ENCODE measurements at places on chromosomes 5 and 9.

GRCh38 chr5:31186672-31187267 is 6.7 kb upstream of the CDH6 start:
- DNase-seq = peak; percentile 27

DNA sequence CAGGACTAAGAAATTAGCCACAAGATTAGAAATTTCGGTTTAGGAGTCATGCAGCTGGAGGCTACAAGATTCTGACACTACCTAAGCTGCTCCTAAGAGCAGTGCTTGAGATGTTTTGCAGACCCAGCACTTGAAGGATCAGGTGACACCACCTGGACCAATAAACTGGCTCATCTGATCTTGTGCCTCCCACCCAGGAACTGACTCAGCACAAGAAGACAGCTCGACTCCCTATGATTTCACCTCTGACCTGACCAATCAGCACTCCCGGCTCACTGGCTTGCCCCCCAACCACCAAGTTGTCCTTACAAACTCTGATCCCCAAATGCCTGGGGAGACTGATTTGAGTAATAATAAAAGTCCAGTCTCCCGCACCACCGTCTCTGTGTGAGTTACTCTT is 170.4 kb downstream of the TTC39B start:
- DNase-seq = no peak

DNA sequence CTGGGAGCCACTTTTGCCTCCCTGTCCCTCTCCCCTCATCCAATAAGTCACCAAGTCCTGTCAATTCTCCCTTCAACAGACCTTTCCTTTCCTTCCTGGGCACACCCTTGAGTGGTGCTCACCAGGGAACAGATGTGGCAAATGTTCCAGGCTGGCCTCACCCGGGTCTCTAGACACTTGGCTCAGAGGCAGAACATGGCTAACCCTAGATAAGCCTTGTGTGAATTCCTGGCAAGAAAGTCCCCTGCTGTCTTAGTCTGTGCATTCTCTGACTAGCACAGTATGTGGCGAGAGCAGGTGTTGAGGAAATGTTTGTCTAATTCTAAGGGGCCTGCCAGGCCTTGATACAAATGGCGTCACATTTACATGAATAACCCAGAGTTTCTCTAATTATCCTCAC is 41.2 kb upstream of the PTGS1 start:
- no peak for DNase-seq

DNA sequence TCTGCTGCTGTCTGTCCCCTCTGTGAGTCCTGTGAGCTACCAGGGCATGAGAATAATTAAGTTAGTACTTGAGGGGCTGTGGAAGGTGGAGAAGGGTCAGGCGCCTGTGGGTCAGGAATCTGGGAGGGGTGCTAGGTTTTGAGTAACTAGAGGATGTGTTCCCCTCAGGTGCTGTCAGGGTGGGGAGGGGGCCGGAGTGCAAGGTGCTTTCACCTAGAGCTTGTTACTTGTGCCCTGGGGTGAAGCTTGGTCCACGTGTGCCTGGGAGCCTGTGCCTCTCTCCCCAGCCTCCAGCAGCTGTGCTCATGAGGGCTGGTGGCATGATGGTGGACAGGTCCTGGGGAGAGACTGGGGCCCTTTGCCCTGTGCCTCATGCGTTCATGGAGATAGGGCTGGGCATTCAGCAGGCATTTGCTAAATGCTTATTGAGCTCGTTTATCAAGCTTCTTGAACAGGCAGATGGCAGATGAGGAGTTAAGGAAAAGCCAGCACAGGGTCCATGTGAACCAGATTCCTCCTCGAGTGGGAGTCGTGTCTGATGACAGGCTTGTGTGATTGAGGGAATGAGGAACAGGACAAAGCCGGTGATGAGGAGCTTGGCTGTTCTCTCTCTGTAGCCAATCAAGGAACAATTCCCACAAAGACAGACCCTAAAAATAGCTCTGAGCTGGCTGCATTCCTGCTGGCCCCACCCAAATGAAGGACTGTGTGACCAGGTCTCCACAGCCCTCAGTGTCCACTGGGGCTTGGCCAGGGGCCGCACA is 40.9 kb downstream of the CACNA1B start:
- DNase-seq = no peak

DNA sequence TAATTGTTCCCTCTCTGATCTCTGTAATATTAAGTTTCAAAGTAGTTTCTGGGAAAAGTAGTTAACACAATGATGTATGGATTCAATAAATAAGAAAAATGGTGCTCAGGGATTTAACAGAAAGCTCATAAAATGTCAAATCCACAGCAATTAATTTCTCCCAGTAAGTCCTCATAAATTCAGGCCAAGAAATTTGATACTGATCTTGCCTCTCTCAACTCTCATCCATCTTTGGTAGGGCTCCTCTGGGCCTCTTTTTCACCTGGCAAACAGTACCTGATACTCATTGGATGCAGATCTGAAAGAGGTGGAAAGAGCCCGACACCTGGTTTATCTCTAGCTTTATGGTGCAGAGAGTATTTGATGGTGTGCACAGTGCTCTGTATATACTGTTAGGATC is 106.1 kb downstream of the STK32A start:
- no peak for DNase-seq

DNA sequence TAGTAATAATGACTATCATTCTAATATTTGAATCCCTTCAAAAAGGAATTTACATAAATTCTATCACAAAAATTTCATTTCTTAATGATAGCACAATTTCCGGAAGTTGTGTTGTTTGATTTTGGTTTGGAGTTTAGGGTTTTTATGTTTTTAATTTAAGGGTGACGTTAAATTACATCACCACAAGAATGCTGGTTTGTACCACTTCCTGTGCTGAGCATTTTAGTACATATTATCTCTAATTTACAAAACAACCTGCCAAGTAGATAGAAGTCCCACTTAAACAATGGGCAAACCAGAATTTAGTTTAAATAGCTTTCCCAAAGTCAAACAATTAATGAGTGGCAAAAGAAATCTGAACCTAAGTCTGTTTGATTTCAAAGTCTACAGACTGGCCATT is 63.4 kb downstream of the DENND1A start:
- no peak for DNase-seq

GRCh38 chr9:106634641-106635040 is 228.3 kb upstream of the ZNF462 start:
- DNase-seq = no peak

- DNase-seq = no peak
Measured at GRCh38 chr9:79707589-79707988, 135.8 kb downstream of the TLE4 start.

- DNase-seq = no peak
Measured at GRCh38 chr5:87183896-87184295, 83.8 kb upstream of the RASA1 start.

- DNase-seq = no peak
Measured at GRCh38 chr9:5971740-5972139, 43.7 kb downstream of the RANBP6 start.

DNA sequence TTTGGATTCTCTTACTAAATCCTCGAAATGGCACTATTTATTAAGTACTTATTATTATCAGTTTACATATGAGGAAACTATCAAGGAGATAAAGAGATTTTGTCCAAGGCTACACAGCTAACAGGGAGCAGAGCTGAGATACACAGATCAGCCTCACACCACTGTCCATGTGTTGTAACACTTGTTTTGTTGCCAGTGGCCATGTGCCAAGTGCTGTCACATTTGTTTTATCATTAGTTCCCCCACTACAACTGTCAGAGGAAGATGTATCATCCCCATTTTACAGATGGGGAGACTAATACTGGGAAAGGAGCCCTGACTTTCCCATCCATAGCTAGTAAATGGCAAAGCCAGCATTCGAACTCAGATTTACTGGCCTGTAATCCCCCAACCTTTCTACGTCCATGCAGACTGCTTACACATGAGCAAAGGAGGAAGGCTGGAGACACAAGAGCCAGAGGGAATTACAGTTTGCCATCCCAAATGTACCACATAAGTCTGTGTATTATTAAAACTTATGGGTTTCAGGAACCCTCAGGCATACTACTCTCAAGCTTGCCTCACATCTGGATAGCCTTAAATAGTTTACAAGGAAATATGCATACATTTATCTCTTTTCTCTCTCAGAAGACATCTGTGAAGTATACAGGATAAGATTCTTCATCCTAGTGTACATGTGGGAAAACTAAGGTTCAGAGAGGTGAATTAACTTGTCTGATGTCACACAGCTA is 25.1 kb downstream of the PAPPA start:
- no peak for DNase-seq

DNA sequence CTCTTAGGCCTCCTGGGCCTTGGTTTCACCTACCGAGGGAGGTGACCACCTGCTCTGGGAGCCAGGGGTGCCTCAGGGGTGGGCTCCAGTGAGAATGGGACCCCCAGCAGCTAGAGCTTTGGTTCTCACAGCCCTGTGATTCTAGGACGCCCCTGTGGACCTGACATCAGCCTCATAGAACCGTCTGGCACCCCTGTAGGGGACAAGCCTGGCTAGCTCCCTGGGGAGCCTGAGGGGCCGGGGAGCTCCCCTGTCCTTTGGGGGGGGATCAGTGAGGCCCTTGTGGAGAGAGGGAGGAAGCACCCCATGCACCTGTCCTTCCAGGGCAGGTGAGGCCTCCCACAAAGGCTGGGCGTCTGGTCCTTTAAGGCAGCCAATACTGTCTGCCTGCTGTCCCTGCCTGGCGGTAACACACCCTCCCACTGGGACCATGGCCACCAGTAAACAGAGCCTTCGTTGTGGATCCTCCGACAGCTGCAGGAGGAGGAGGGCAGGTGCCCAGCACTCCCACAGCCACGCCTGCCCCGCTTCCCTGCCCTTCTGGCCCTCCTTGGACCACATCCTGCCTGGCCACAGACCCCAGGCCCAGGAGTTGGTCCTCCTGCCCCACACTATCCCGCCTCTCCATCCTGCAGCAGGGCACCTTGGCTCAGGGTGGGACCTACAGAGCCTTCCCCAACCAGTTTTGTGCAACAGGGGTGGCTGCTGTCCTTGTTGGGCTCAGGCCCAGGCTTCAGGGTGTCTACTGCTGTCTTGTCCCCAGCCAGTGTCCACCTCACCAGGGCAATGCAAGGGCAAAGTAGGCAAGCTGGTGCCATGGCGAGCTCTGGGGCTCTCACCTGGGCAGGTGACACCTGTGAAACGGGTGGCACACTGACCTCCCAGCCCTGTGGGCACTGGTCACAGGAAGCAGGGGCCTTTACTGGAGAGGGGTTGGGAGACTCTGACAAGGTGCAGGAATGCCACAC is 3.0 kb upstream of the TUBB4B start:
- DNase-seq = no peak

DNA sequence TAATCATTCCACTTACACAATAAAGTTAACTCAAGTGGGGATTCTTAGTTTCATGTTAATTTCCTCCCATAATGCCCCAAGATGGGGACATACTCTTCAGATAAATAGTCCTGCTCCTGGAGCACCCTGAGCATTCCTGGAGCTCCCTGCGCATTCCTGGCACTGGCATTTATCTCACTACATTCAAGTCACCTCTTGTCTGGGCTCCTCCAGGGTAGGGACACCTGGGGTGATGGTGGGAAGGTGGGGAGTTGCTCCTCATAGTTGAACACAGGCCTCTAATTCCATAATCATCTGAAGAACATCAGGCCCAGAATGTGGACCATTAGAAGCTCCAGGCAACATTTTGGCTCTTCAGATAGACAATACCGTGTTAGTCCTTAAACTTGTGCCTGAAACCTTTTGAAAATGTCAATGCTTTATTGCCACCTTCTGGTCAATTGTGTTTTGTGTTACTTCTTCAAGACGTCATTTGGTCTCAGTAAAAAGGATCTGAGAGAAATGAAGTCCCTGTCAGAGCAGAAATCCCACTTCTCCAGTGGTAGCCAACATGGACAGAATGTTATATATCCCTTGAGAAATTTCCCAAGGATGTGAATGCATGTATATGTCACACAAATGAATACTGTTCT is 14.2 kb upstream of the AGGF1 start:
- DNase-seq = peak; percentile 31
